ENCODE measurements at places on chromosomes 16 and 17. TPM values are rescaled to one million over a fixed set of nuclear protein-coding genes. Genes with fewer than 3 reads are reported as not detected.

- DNase-seq = no peak
Measured at GRCh38 chr17:27762527-27763305, 37.6 kb downstream of the NOS2 start.

DNA sequence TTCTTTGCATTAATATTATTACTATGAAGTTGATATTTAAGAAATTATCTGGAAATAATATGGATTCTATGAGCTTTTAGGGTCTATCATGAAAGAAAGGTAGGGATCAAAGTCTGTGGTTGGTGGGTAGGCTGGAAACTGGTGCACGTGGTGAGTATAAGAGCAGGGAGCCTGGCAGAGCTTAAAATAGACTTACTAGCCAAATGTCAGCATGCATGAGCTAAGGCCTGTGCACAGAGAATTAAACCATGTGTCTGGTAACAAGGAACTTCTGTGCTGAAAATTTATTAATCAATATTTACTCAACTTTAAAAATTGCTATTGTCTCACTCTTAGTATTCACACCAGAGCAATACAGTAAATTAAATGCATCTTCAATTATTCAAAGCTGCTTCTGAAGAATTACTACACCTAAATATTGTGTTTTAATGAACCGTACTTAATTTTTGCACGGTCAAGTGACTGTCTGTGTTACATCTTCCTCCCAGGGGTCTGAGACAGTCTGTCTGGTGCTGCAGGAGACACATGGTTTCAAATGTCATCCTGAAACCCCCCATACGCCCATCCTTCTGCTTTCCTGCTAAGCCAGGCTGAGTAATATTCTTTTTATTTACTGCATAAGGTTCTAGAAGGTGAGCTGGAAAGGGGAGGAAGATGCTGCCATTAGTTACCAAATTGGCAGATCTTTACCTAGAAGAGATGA lies 161.0 kb upstream of the NLRP1 start:
- DNase-seq = no peak

DNA sequence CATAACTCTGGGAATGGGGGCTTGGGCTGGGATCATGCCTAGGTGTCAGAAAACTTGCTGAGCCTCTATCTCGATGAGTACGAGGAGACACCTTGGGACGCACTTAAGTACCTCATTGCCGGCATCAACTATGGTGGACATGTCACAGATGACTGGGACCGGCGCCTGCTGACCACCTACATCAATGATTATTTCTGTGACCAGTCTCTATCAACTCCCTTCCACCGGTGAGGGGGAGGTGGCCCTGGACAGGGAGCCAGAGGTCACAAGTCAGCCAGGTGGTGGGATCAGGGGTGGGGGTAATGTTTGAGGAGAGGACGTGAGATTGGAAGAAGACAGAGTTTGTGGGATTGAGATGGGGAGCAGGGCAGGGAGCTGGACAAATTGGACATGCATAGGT lies 3.4 kb upstream of the KDM6B start:
- DNase-seq = no peak

DNA sequence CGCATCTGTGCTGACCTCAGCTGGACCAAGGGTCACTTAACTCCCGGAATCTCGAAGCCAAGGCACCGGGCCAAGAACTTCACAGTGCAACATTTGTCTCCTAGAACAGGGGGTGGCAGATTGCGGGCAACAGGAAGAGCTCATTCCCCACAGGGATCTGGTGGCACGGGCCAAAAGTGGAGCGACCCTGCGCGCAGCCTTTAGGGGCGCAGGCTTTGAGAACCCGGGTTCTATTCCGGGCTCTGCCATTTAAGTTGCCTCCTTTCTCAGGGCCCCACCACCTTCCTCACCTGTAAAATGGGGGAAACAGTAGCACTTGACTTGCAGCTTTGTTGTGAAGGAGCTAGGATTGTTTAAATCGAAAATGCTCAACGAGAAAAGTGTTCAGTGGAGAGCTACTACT lies 651 bp downstream of the SHMT1 start:
- DNase-seq = peak; percentile 82

GRCh38 chr17:27466376-27466742 lies 10.1 kb downstream of the KSR1 start:
- DNase-seq = no peak

The ZPBP2 gene
- not detected for total RNA-seq

The CTRL gene
- 0.59 TPM for total RNA-seq

DNA sequence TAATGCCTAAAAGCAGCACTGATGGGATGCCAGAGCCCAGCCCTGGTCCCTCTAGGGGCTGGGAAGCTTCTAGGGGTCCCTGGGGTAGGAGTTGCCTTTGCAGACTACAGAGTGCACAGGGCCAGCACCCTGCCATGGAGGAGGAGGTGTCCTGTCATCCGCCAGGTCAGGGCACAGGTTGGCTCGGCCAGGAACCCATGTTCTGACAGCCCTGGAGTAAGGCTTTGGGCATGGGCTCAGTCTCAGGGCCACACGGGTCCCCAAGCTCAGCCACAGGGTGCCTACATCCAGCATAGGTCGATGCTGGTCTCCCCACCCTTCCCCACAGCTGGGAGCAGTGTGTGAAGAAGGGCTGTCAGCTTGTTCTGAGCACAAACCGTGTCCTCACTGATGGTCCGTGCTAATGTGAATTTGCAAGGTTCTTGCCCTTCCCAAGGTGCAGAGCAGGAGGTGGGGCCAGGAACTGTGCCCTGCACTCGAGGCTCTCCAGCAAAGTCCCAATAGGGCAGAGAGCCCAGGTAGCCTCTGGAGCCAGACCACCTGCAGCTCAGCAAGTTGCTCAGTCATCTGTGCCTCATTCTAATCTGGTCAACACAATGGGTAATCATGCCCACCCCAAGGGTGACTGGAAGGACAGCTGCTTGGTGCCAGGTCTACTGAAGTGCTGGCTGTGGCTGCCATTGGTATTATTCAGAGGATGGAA lies 72.8 kb downstream of the AMFR start:
- no peak for DNase-seq

- peak; percentile 63 for DNase-seq
Measured at GRCh38 chr16:80803339-80804055, 901 bp downstream of the CDYL2 start.

GRCh38 chr16:85539084-85539483 lies 74.0 kb upstream of the GSE1 start:
- no peak for DNase-seq

DNA sequence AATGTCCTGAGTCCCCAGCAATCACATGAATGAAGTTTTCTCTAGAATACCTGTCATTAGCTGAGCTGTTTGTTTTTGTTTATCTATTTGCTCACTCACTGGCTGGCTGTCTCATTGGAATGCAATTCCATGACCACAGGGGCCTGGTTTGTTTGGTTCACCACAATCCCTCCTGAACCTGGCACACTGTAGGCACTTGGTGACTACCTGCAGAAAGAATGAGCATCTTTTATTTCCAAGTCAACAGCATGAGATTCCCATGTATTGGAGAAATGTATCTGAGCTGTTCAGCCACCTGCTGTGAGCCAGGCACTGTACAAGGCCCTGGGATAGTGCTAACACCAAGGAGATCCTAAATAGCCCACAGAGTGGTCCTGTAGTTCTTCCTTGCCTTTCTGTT lies 345.1 kb downstream of the XYLT1 start:
- DNase-seq = no peak

The SIRT7 gene
- total RNA-seq = 32.8 TPM

- peak; percentile 82 for DNase-seq
Measured at GRCh38 chr16:89322321-89323119, 105.0 kb downstream of the ZNF778 start.

DNA sequence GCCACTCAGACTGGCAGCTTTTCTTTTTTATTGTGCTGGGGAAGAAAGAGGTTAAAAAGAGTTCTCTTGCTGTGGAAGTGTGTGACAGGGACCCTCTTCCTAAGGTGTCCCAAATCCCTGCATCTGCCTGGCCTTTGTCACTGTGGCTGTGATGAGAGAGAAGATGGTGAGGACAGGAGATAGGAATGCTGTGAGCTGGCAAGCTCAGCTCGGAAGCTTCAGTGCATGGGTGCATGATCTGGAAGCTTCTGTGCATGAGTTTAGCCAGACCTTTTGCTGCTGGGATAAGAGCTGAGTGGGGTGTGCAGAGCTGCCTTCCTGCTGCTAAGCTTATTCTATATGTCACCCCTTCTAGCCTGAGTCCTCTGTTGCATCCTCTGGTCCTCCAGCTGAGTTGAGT lies 103.3 kb upstream of the CACNG3 start:
- DNase-seq = no peak

The CHST4 gene
- 0.27 TPM for total RNA-seq

The SLC6A2 gene
- total RNA-seq = not detected

DNA sequence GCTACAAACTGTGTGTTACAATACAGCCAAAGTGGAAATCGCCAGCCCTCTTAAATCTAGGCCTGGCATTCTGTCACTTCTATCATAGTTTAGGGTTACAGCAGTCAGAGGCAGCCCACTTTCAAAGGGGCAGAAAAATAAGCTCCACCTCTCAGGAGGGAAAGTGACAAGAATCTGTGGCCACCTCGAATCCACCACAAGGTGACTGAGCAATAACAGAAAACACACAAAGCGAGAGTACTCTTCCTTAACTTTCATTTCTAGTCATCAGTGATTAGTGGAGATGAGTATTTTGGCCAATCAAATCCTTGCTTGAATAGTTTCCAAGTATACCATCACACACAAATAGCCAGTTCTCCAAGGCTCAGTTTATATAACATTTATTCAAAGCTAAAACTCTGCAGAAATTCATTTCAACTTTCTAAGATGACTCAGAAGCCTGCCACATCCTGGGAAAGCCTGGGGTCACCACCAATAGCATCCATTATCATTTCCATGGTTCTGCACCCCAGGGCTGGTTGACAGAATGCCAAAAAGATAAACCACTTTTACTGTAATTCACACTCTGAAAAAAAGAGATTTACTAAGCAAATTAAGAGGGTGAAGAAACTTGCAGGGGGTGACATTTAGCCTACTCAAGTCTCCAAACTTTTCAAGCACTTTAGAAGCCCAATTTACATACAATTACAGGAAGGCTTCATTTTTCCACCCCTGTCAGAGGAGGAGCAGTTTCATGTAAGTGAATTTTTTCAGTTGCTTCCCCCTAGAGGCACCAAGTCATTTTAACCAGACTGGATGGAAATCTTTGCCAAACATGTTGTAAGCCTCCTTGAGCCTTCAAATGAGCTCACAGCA lies 66.8 kb downstream of the SALL1 start:
- DNase-seq = no peak

The CHRNE gene
- 0.71 TPM for total RNA-seq

DNA sequence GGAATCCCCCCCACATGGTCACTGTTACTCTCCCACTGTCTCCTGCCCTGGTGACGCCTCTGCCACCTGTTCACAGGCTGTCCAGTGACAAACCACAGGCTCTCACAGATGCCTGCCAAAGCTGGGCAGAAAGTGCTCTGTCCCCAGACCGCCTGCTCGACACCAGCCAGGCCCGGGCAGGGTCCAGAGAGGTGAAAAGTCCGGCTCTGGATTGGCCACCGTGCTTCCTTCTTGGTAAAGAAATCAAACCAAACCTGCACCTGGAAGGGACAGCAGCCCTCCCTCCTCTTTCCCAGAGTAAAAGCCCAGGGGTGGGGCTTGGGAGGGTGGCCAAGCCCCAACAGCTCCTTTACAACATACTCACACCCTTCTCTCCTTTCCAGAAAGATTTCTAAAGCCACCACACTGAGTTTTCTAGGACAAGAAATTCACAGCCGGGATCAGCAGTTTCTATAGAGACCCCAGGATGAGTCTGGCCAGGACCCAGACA lies 6.2 kb downstream of the PCGF2 start:
- DNase-seq = peak; percentile 68

- DNase-seq = no peak
Measured at GRCh38 chr17:41519501-41520224, 973 bp upstream of the KRT15 start.

GRCh38 chr17:8628609-8629169 lies 1.8 kb downstream of the MYH10 start:
- no peak for DNase-seq

The MT1F gene
- 12.6 TPM for total RNA-seq

DNA sequence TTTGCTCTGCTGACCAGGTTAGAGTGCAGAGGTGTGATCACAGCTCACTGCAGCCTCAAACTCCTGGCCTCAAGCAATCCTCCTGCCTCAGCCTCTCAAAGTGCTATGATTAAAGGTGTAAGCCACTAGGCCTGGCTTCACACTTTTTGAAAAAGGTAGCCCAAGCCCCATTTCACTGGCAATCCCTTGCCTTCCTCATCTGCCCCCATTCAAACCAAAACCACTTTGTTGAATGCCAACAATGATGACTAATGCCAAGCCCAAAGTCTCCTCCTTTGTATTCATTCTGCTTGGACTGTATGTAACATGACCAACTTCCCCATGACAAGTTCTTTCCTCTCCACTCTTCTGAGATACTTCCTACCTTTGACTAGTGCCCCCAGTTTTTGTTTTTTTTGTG lies 33.1 kb downstream of the N4BP1 start:
- DNase-seq = no peak

DNA sequence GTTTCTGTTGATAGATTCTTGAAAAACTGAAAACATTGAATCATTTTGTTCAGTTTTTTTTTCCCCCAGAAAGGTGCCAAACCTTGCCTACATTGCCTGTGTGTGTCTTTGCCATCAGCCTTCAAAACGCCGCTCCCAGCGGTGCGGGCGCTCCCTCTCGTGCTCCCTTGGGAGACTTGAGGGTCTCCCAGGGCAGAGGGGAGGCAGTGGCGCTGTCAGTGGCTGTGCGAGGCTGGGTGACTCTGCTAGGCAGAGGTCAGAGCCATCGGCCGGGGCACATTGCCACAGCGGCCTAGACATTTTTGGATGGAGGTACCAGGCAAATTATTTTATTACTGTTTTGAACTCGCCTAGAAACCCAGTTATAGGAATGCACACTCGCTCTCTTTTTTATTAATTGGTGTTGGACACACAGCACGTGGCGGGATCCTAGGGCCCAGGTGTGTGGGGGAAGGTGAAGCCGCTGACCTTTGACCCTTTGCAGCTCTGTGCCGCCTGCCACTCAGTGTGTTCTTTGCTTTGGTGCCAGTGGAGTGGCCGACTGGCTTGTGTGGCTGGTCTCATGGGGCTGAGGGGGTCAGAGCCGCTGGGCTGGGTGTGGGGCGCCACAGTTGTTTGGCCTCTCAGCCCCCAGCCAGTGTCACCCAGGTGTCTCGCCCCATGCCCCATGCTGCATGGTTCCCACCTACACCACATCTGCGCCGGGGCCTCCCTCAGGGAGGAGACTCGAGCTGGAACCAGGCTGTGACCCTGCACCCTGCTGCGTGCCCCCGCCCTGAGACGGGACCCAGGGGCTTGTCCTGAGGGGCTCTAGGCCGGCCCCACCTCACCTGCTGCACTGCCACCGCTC lies 115.7 kb downstream of the BANP start:
- peak; percentile 40 for DNase-seq

- DNase-seq = no peak
Measured at GRCh38 chr17:2957631-2958286, 105.6 kb downstream of the OR1D5 start.

DNA sequence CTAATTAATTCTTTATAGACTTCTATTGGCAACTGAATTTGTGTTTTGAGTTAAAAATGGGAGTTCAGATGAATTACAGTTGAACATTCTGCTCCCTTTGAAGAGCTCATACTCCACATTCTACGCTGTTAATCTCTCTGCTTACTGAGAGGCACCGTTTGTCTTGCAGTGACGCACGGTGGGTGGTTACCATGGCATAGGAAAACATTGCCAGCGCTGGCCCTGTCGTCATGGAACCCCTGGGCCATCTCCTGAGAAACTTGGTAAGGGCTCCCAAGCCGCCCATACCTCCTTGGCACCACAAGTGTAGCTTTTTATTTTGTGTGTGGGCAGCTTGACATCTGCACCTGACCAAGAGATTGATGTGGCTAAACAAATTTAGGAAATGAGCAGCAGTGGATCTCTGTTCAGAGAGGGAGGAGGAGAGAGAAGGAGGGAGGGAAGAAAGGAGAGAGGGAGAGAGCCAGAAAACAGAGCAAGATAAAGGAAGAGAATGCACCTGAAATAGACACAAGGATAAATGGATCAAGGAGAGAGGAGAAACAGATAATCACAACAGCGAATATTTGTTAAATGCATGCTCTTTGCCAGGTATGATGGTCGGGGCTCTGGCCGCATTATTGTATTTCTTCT lies 398.5 kb downstream of the HAPSTR1 start:
- peak; percentile 49 for DNase-seq

All from lower lobe of right lung (tissue), 2 donors.